ENCODE measurements at places on chromosomes 5 and 9.

DNA sequence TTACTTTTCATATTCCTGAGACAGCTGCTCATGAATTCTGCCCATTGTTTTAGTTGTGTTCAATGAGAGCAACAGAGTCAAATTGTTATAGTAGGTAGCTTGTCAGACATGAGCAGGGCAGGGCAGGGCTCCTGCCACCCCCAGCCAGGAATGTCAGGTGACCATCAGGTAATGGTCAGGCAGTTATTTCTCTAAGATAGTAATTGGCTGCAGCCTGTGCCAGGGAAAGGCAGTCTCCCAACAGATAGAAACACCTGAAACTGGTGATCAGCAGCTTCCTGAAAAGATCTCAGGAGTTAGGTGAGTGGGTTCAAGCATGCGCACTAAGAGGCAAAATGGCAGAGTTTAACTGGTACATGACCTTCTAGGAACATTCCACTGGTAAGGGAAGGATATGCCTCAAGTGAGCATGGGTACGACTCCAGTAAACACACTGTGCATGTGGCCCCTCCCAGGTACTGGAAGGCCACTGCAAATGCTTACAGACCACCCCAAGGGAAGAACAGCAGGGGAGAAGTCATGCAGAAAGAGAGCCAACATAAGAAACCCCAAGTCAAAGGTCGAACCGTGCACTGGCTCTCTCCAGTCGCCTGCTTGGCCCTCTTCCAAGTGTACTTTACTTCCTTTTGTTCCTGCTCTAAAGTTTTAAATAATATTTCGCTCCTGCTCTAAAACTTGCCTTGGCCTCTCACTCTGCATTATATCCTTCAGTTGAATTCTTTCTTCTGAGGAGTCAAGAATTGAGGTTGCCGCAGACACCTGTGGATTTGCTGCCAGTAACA is 25.1 kb downstream of the CARTPT start:
- no peak for DNase-seq

DNA sequence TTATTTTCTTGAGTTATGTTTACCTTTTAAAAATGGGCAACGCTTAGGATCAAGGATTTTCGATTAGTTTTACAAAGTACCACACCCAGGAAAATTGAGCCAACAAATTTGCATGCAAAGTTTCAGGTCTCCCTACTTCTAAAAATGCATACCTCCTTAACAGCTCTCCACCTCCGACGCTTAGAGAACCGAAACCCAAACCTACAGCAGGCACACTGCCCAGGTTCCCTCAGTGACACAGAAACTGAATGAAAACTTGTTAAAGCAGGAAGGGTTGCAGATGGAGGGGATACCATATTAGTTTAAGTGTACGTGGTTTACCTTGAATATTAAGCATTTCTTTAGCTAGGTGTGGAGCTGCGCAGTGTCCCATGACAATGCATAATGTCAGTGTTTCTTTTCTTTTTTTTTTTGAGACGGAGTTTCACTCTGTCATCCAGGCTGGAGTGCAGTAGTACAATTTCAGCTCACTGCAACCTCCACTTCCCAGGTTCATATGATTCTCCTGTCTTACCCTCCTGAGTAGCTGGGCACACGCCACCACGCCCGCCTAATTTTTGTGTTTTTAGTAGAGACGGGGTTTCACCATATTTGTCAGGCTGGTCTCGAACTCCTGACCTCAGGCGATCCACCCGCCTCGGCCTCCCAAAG is 1.6 kb upstream of the SUB1 start:
- DNase-seq, result no peak

DNA sequence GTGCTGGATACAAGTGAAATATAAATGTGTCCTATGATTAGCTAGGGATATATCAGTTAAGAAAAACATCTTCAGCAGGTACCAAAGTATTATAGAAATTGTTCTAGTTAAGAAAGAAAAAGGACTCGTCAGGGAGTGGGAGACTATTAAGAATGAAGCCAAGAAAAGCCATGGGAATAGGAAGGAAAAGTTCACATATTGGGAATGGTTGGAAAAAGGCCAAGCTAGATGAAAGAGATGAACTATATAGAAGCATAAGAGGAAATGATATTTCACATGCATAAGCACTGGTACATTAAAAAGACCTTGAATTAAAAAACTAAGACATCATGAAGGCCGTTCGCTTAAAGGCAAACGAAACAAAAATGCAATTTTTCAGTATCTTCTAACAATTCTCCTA is 237.7 kb downstream of the ADAMTS6 start:
- DNase-seq, result no peak

DNA sequence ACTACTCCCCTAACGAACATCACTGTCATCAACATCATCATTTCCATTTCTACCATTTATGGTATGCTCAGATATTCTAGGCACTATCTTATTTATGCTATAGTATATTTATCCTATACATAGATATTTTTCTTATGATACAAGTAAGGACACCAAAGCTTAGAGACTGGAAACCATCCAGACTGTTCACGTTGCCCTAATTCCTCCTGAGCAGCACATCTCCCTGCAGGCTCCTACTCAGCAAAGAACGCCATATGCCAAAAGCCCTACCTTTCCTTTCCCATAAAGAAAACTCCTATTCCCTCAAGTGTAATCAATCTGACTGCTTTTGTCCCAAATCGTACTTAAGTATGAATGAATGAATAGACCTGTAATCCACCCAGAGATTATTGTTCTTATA is 247.0 kb downstream of the PRELID2 start:
- no peak for DNase-seq

DNA sequence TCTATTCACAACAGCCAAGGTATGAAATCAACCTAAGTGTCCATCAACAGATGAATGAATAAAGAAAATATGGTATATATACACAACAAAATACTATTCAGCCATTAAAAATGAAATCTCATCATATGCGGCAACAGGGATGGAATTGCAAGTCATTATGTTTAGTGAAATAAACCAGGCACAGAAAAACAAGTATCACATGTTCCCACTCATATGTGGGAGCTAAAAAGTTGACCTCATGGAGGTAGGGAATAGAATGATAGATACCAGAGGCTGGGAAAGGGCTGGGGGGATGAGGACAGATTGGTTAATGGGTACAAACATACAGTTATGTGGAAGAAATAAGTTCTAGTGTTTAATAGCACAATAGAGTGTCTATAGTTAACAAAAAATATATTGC is 149.7 kb downstream of the DEPDC1B start:
- DNase-seq, result no peak
